Activated T-cell treated with anti-CD3 and anti-CD28 coated beads for 24 hours (primary cell): ENCODE measurements at places on chromosomes 2 and 18.
A peak's percentile ranks its signal among the peaks of the same experiment; 100 is the strongest.

- DNase-seq, result no peak
Measured at GRCh38 chr2:216221811-216222210, 112.7 kb downstream of the XRCC5 start.

DNA sequence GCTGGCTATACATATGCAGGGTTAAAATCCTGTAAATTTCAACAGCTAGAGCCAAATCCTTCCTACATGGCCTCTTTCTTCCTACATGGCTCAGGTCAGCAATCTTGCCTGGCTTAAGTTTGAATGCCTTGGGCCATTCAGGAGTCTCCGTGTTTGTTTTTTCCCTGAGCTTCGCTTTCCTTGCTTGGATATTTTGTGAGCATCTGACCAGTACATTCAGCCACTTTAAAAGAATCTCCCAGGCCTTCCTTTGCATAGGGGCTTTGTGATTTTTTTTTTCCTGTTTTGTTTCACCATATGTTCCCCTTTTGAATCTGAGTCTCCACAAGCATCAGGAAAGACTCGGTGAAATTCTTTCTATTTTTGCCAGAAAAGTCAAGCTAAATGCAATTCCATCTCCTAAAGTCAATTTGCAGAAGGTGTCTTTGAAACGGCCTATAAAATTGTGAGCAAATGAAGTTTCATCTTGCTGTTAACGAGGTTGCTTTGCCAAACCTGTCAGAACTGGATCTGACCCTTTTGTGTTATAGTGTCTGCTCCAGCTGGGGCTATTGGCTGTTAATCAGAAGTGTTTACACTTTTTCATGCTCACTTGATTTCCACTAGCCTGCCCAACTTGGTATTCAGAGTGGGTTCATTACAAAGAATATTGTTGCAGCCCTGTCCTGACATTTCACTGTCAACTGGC is 256.9 kb downstream of the DCC start:
- no peak for DNase-seq

DNA sequence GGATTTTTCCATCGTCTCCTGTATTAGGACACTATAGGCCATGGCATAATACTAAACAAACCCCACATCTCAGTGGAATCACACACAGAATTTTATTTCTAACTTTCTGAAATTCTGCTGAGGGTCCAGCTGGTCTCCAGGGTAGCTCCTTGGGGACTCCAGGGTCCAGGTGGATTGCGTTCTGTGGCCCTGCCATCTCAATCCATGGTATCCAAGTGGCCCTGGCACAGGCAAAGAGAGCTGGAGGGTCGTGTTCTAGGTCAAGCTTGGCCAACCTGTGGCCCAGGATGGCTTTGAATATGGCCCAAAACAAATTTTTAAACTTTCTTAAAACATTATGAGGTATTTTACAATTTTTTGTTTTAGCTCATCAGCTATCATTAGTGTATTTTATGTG is 134.6 kb downstream of the CTIF start:
- DNase-seq, result no peak

DNA sequence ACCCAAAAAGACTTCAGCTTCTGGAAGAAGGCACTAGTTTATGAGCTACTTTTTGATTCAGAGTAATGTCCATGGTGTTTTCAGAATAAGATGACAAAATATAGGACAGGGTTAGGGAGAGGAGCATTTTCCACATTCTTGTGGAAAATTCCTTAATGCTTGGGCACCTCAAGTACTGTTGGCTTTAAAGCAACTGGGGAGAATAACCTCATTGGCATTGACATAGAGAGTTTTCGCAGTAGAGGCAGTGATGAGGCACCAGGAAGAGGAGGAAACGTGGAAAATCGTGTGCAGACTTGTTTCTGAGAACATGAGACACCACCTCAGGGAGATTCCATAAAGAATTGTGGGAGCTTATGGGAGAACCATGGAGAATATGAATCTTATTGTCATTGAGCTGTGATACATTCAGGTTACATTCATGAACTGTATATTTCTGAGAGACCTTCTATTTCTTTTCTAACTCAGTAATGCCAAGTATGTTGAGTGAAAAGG is 929.0 kb upstream of the NRXN1 start:
- no peak for DNase-seq

GRCh38 chr2:197237291-197238042 is 73.1 kb downstream of the ANKRD44 start:
- no peak for DNase-seq

- DNase-seq, result no peak
Measured at GRCh38 chr18:46060359-46060841, 11.7 kb downstream of the PSTPIP2 start.

- no peak for DNase-seq
Measured at GRCh38 chr2:12762976-12763375, 46.2 kb downstream of the TRIB2 start.

- DNase-seq, result no peak
Measured at GRCh38 chr2:100013892-100014677, 128.3 kb downstream of the AFF3 start.

GRCh38 chr2:74149247-74149525 is 1.5 kb upstream of the BOLA3 start:
- DNase-seq, result no peak

- no peak for DNase-seq
Measured at GRCh38 chr2:59032499-59032898, 791.4 kb upstream of the FANCL start.

DNA sequence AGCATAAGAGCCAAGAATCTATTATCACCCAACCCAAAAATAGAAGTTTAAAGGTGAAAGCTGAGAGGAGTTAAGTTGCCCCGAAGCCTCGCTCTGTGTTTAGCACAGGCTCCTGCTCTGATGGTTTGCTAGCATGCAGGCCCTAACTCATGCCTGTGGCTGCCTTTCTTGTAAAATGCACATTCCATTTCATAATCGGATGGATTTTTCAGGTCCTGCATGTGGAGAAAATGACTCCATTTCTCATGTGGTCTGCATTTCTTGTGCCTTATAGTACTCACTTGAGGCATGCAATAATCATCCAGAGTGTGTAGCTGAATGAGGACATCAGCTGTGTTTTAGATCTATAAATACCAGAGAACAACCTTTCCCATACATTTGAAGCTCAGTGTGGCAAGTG is 381.8 kb downstream of the CPS1 start:
- no peak for DNase-seq

GRCh38 chr2:101162561-101163330 is 11.6 kb upstream of the TBC1D8 start:
- DNase-seq, result no peak

DNA sequence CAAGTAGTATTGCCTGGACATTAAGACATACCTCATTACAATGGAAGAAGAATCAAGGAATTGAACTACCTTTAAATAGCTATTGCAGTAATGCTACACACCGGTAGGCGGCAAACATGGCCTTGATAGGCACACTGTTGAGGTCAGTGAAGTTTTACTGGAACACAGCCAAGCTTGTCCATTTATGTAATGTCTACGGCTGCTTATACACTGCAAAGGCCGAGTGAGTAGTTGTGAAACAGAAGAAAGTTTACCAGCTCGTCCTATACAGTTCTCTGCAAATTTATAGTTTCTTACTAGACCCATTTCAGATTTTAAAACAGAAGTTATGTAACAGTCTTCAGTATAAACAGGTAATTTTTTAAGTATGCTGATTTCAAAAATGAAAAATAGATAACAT is 38.8 kb downstream of the PPP4R1 start:
- DNase-seq, result no peak

DNA sequence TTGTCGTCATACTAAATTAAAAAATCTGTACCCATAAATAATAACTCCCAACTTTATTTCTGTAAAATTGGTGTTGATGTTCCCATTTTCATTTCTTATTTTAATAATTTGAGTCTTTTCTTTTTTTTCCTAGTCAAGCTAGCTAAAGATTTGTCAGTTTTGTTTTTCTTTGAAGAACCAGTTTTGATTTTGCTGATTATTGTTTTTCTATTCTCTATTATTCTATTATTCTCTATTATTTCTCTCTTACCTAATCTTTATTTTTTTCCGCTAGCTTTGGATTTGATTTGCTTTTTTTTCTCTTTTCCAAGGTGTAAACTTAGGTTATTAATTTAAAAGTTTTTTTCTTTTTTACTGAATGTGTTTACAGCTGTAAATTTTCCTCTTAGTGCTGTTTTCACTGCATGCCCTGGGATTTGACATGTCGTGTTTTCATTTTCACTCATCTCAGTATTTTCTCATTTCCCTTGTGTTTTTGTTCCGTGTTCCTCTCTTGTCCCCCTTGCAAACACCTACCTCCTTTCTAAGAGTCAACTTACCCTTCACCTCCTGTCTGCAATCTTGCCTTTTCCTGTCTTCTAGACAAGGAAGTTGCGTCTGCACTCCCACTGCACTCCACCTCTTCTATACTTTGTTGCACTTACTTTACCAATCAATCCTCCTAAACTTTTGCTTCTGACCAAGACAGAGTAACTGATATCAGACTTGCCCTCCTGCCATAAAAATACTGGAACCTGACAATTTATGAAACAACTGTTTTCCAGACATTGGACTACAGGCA is 18.8 kb downstream of the PSMG2 start:
- DNase-seq, result no peak

DNA sequence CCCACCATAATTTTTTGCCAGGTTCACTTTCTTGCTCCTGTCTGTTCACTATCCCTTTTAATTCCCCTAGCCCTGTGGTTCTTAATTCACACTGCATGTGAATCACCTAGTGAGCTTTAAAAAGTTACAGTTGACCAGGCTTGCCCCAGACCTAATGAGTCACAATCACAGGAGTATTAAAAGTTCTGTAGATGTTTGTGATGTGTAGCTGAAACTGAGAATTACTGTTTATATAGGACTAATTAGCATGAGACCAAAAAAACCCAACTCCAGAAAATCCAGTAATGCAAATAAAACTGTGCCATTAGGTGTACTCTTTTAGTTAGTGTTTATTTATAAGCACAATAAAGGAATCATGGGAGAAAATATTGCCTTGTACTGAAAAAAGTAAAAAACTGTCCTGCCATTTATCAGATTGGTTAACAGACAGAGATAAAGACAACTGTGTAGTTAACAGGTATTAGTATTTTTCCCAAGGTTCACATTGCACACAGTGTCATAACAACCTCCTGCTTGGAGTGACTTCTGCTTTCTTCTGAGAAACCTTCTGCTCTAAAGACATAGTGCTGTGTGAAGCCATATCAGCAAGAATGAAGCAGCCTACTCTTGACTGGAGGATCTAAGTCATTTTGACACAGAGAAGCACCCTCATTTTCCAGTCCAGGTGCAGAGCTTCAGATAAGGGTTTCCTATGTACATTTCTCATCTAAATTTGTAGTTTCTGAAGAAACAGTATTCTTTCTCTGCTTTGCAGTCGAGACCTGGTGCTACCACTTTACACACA is 39.0 kb downstream of the VAPA start:
- DNase-seq, result no peak

DNA sequence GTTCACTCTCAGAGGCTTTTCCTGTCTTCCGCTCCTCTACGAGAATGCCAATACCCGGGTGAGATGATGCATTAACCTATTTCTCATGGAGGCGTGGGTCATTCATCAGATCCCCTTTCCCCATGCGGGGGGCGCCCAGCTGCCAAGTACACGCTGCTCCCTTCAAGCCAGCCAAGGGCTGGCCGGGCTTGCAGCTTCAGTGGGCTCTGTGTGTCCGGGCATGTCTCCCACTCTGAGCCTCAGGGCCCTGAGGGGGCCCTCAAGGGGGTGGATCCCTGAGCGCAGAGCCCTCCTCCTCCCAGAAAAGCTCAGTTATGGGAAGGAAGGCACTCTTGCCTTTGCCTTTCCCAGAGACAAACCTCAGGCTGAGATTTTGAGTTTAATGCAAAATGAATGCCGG is 431.8 kb upstream of the MYT1L start:
- DNase-seq, result no peak

DNA sequence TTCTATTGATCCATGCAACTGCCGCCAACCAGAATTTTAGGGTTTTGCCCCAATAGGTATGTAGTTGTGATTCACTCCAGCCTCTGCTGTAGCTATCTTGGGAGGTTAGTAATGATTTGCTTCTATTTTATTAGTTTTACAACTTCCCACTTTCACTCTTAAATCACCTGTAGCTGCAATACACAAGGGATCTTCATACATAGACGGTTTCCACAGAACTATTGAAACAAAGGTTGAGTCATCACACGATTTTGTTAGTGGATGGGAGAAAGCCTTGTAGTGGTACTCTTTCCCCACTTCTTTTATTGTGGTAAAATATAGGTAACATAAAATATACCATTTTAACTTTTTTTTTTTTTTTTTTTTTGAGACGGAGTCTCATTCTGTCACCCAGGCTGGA is 104.2 kb upstream of the SPRED2 start:
- no peak for DNase-seq

- no peak for DNase-seq
Measured at GRCh38 chr2:134181219-134181618, 72.7 kb upstream of the MGAT5 start.

GRCh38 chr2:157245846-157246764 is 11.4 kb upstream of the GALNT5 start:
- peak; percentile 16 for DNase-seq

GRCh38 chr18:3450799-3451182 is 819 bp downstream of the TGIF1 start:
- DNase-seq, result no peak

DNA sequence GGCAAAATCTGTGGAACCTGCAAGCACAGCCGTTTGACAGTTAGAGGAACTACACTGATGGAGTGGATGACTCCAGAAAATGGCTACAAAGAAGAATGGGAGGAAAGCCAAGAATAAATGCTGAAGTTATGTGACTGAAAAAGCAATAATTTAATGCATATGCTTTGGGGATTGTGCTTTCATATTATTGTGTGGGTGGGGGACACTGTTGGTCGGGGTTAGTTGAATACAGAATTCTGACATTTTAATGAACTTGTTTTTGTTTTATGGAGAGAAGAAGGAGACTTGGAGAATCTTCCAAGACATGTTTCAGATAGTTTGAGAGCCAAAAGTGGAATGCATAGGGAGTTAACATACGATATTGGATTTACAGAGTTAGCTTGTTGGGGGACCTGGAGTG is 68.5 kb downstream of the NRP2 start:
- DNase-seq, result no peak

DNA sequence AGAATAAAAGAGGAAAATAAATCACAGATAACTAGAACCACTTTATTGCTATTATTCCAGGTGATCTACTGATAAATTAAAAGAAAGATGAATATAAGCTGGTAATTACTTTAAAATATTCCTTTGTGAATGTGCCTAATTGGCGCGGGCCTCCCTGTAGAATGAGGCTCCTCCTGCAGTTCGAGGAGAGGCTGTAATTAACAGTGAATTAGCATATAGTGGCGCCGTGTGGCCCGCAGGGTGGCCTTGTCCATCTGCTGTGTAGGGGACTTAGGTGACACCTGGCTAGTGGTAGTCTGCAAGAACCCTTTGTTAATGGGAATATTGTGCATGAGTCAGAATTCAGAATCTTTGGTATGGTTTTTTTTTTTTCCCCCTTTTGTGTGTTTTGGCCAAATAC is 119.8 kb downstream of the AGAP1 start:
- DNase-seq, result no peak

DNA sequence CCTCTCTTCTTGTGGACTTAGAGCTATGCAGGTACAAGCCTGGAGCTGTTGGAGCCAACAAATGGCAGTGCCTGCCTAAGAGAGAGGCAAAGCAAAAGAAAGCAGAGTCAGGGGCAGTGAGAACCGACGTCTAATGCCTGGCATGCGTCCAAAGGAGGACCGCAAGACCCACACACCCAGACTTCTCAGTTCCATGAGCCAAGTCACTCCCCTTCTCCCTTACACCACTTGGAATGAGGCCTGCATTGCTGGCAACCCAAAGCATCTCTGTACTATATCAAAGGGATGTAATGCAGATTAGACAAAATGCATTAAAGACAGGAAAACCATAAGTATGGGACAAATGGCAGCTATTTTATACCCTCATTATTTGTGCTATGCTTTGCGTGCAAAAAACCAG is 49.9 kb upstream of the RNU4ATAC start:
- DNase-seq, result no peak

GRCh38 chr18:58335821-58336220 is 291.8 kb downstream of the NEDD4L start:
- DNase-seq, result no peak
